ENCODE measurements at places on chromosomes 1 and 21.

DNA sequence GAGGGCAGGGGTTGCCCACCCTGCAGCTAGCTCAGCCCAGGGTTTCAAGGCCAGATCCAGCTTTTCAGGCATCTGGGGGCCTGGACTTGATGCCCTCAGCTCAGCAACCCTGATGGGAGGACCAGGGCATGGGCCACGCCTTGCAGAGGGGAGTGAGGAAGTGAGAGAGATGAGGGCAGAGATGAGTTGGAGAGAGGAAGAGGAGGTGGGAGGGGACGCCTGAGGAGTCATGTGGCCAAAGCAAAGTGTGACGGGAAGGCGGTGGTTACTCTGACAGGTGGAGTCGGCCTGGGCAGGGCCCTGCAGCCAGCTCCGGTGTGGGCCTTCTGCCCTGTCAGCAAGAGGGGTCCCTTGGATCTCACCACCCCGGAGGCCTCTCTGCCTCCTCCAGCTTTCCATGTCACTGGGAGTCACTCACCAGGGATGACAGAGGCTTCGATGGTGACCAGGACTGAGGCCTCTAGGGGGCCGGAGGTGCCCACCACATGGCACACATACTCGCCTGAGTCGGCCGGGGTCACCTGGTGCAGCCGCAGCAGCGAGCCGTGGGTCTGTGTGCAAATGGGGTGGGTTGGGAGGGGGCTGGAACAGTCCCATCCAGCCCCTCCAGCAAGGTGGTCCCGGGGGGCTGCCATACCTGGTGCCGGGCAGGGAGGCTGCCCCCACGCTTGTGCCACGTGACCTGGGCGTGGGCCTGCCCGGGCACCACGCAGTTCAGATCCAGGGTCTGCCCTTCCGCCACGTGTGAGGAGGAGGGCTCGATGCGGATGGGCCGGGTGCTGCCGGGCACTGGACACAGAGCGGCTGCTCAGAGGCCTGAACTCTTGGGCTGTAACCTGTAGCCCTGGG lies 40.4 kb downstream of the LDLRAD2 start:
- H3K27ac ChIP-seq = no peak overlapping the region
- H3K36me3 ChIP-seq = no peaks in the 10 kb centered on the region
- no peaks in the 10 kb centered on the region for H3K4me1 ChIP-seq
- no peak overlapping the region for H3K4me3 ChIP-seq
- H3K27me3 ChIP-seq = no peaks in the 10 kb centered on the region
- no peak for ATAC-seq

DNA sequence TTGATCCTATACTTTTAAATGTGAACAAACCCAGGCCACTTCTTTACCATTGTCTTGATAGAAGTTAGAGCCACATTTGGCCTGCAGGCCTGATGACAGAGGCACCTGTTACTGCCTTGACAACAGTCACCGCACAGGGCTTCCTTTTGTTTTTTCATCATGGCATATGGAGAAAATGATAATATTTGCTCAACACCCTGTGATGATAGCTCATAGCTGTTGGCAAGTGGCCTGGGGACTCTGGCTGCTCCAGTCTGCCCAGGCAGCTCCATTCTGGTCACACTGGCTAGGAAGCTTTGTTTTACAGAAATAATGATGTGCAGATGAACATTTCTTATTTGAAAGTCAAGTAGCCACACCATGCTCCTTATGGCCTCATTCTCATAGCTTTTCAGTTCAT lies 89.6 kb upstream of the GPR88 start:
- no peaks in the 10 kb centered on the region for H3K4me1 ChIP-seq
- H3K4me3 ChIP-seq = no peak overlapping the region
- ATAC-seq = no peak
- no peak overlapping the region for H3K27ac ChIP-seq
- no peaks in the 10 kb centered on the region for H3K27me3 ChIP-seq

DNA sequence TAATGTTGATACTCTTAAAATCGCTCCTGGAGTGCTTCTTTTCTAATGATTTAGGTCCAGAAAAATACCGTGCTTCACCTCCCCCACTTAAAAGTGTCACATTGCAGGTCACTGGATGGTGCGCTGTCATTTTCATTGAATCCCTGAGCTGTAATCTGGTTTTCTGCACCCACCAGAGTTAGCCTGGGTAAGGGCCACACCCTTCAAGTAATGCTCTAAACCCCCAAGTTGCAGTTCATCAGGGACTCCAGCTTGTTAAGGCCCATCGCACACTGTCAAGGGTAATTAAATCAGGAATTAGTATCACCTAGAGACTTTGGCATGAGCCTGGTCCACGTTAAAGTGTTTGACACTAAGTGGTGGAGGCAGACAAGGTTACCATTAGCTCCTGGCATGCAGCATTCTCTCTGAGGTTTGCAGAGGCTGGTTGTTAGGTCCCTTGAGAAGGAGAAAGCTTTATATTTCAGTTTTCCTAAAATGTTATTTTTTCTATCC lies 34.0 kb downstream of the ASTN1 start:
- no peaks in the 10 kb centered on the region for H3K27me3 ChIP-seq
- H3K27ac ChIP-seq = no peak overlapping the region
- H3K4me3 ChIP-seq = no peak overlapping the region
- H3K4me1 ChIP-seq = no peaks in the 10 kb centered on the region
- ATAC-seq = no peak
- no peaks in the 10 kb centered on the region for H3K36me3 ChIP-seq

DNA sequence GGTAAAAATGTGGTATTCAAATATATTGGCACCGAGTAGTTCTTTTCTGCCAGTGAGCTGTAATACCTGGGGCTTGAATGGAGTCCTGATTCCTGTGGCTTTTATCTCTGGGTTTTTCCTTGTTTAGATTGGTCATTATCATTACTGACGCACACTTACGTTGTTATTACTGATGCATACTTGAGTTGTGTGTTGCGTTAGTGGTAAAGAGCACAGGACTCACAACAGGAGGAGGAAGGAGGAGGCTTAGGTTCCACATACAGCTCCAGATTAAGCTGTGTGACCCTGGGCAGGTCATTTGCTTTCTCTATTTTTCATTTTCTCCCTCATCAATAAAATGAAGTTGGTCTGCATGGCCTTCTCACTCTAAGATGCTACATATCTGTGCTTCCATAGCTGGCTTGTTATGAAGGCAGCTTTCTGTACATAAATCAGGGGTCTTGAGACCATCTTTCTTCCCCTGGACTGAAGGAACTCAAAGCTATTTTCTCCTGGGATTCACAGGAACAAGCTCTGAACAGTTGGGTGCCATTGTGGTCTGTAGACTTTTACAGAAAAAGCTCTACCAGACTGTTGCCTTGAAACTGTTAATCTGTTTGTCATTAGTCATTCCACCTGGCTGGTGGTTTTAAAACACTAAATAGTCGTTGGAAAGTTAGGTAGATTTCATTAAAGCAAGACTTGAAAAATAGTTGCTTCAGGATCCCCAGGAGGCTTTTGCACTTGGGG lies 5.6 kb downstream of the ARID1A start:
- no peak for ATAC-seq
- peaks cover 84% of the 10 kb centered on the region for H3K4me1 ChIP-seq
- no peak overlapping the region for H3K27ac ChIP-seq
- H3K36me3 ChIP-seq = no peaks in the 10 kb centered on the region
- H3K27me3 ChIP-seq = no peaks in the 10 kb centered on the region

DNA sequence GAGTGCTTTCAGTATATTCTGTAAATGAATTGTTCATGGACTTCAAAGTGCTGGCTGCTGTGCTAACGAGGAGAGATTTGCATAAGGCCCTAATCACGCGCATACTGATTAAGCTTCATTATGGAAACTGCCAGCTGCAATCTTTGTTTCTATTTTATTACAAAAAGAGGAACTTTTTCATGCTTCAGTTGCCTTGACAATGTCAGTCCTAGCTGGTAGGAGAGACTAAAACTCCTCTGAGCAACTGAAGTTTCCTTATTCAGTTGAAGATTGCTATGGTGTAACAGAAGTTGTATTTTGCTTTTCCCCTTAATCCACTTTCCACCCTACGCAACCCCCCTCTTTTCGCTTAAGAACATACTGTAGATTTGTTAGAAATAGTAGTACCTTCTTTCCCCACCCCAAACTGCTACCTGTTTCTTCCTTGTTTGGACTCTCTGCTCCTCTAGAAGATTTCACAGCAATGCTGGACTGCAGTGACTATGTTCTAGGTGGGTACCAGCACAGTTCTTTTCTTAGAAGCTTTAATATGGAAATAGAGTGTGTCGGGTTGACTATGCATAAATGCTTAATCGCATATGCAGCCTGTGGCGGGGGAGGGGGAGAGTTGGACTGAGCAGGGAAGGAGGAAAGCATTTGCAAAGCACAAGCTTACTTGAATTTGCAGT lies 108.3 kb downstream of the POU2F1 start:
- peaks cover 32% of the 10 kb centered on the region for H3K4me1 ChIP-seq
- H3K27me3 ChIP-seq = no peaks in the 10 kb centered on the region
- H3K27ac ChIP-seq = no peak overlapping the region
- H3K36me3 ChIP-seq = no peaks in the 10 kb centered on the region
- no peak overlapping the region for H3K4me3 ChIP-seq

GRCh38 chr1:17919525-17920439 lies 164.6 kb downstream of the ACTL8 start:
- H3K27ac ChIP-seq = no peak overlapping the region
- H3K36me3 ChIP-seq = no peaks in the 10 kb centered on the region
- peaks cover 99% of the 10 kb centered on the region for H3K27me3 ChIP-seq

- H3K27me3 ChIP-seq = no peaks in the 10 kb centered on the region
- H3K27ac ChIP-seq = no peak overlapping the region
- ATAC-seq = no peak
- H3K4me3 ChIP-seq = no peak overlapping the region
Observed at GRCh38 chr1:109801791-109802135, 38.0 kb upstream of the EPS8L3 start.

DNA sequence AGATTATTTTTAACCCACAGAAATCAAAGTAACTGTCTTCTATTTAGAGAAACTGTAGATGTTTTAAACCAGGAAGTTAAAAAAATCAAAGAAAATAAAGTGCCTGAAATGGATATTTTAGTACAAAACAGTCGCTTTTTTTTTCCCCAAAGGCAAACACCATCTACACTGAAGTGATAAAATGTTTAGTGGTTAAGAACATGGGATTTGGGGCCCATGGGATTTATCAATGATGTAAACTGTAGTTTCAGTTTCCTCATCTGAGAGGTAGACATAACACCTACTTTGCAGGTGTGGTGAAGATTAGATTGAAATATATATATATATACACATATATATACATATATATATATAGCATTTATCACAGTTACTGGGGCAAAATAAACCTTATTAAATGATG lies 22.1 kb downstream of the ASPM start:
- no peak overlapping the region for H3K27ac ChIP-seq
- H3K4me1 ChIP-seq = no peaks in the 10 kb centered on the region
- ATAC-seq = no peak
- H3K4me3 ChIP-seq = no peak overlapping the region

GRCh38 chr21:39657091-39657689 lies 44.5 kb downstream of the B3GALT5 start:
- H3K27me3 ChIP-seq = no peaks in the 10 kb centered on the region
- no peak overlapping the region for H3K4me3 ChIP-seq
- no peaks in the 10 kb centered on the region for H3K36me3 ChIP-seq

GRCh38 chr1:71414179-71414578 lies 333.3 kb upstream of the ZRANB2 start:
- ATAC-seq = no peak
- H3K4me1 ChIP-seq = no peaks in the 10 kb centered on the region
- no peaks in the 10 kb centered on the region for H3K27me3 ChIP-seq
- H3K27ac ChIP-seq = no peak overlapping the region
- no peak overlapping the region for H3K4me3 ChIP-seq

GRCh38 chr1:96804648-96805047 lies 83.1 kb downstream of the PTBP2 start:
- H3K36me3 ChIP-seq = no peaks in the 10 kb centered on the region
- H3K4me1 ChIP-seq = peaks cover 24% of the 10 kb centered on the region
- no peaks in the 10 kb centered on the region for H3K27me3 ChIP-seq
- no peak overlapping the region for H3K27ac ChIP-seq
- no peak overlapping the region for H3K4me3 ChIP-seq

GRCh38 chr21:37984416-37984815 lies 68.2 kb upstream of the KCNJ6 start:
- no peak overlapping the region for H3K27ac ChIP-seq
- no peak for ATAC-seq
- H3K4me1 ChIP-seq = no peaks in the 10 kb centered on the region
- H3K36me3 ChIP-seq = no peaks in the 10 kb centered on the region

- ATAC-seq = no peak
- H3K27me3 ChIP-seq = no peaks in the 10 kb centered on the region
- no peak overlapping the region for H3K4me3 ChIP-seq
Observed at GRCh38 chr1:112133487-112133886, 144.0 kb upstream of the KCND3 start.

DNA sequence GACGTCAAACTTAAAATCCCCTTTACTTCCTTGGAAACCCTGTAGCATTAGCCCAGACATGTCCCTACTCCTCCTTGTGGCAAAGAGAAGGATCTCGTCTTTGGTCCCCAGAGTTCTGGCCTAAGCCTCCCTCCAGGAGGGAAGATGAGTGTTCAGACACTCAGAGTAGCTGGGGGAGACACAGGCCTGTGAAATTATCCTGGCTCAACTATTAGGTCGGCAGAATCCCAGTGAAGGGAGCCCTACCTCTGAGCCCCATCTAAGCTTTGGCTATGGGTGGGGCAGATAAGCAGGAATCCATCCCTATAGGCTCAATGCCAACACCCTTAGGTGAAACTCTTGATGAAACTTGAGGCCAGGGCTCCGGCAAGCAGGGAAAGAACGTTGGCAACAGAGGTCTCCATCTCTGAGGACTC lies 1.7 kb upstream of the SFN start:
- H3K36me3 ChIP-seq = peaks cover 24% of the 10 kb centered on the region
- H3K27me3 ChIP-seq = no peaks in the 10 kb centered on the region
- no peak overlapping the region for H3K27ac ChIP-seq
- peaks cover 22% of the 10 kb centered on the region for H3K4me1 ChIP-seq

DNA sequence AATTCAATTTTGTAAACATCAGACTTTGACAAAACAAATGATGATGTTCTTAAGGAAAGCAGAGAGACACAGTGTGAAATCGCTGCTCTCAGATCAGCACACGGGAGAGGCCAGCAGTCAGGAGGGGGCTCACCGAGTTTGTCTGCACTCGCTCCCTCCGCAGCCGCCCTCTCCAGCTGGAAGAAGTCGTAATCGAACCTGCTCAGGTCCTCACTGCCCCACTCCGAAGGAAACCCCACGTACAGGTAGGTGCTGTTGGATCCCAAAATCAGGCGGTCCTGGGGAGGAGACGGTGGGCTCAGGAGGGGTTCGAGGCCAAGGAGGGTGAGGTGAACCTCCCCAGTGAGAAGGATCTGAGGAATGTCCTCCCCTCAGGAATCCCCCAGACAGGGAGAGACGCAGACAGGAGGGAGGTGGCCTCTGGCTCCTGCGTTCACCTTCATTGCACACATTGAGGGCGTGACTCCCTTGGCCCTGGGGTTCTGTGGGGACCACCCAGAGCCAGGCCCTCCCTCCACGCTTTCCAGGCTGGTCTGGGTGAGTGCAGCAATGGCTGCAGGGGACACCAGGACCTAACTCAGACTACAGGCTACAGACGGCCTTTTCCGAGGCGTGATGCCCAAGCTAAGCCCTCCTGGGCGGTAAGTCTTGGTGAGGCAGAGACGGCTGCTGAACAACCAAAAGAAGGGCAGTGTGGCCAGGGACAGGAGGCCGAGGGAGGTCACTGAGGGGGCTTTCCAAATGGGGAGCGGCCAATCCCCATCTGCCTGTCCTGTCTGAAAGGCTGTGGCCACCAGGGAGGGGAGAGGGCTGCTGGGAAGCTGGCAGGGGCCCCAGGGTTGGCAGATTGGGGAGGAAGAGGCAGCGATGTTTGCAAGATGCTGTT lies 65.5 kb downstream of the SCCPDH start:
- H3K4me1 ChIP-seq = no peaks in the 10 kb centered on the region
- no peak for ATAC-seq
- H3K27ac ChIP-seq = no peak overlapping the region
- peaks cover 39% of the 10 kb centered on the region for H3K27me3 ChIP-seq
- H3K36me3 ChIP-seq = no peaks in the 10 kb centered on the region

Data from gastroesophageal sphincter (tissue), 4 donors.